ENCODE measurements at places on chromosomes 7 and 10.

GRCh38 chr10:121311812-121312443 is 286.3 kb downstream of the FGFR2 start:
- no peak overlapping the region for H3K27ac ChIP-seq
- H3K4me1 ChIP-seq: peaks cover 12% of the 10 kb centered on the region
- no peak overlapping the region for H3K4me3 ChIP-seq
- no peaks in the 10 kb centered on the region for H3K36me3 ChIP-seq
- DNase-seq: no peak

DNA sequence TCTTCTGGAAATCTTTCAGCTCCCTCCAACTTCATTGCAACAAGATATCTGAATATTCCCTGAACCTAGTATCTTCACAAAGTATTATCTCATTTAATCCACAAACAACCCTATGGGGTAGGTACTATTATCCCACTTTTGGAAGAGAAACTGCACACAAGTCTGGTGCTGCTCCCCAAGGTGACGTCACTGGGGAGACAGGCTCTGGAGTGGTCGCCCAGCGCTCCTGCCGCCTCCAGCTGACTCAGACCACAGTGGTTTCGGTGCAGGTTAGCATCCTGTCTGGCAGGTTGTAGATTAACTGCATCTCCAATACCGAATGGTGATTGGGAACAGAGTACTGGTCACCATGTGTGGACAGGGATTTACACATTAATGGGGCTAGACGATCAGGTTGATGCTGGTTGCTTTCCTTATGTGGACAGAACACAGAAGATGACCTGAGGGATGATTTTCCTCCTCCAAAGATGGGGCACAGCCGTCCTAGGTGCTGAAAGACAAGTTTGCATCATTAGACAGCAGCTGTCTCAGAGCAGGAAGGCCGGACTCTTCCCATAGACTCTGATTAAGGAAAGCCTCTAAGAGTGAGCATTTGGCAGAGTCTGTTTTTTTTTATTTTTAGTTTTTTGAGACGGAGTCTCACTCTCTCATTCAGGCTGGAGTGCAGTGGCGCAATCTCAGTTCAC is 128.6 kb downstream of the TRRAP start:
- no peaks in the 10 kb centered on the region for H3K4me1 ChIP-seq
- H3K36me3 ChIP-seq: peaks cover 51% of the 10 kb centered on the region
- H3K27me3 ChIP-seq: no peaks in the 10 kb centered on the region
- H3K27ac ChIP-seq: no peak overlapping the region
- no peak overlapping the region for H3K4me3 ChIP-seq

DNA sequence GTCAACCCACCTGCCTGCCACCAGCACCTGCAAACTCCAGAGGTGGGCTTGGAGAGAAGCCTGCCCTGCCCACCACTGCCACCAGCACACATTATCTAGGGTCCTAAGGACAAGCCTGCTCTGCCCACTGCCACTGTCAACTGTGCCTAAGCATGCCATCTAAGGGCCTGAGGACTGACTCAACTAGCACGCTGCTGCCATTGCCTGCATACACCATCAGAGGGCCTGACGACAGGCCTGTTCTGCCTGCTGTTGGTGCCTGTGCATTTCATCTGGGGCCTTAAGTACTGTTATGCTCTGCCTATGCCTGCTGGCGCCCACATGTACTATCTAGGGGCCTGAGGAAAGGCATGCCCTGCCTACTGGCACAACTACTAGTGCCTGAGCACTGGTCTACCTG is 27.0 kb upstream of the LRRD1 start:
- no peak overlapping the region for H3K4me3 ChIP-seq
- H3K27ac ChIP-seq: no peak overlapping the region
- no peaks in the 10 kb centered on the region for H3K4me1 ChIP-seq
- peaks cover 8% of the 10 kb centered on the region for H3K36me3 ChIP-seq

GRCh38 chr7:18208921-18209320 is 181.3 kb upstream of the PRPS1L1 start:
- no peaks in the 10 kb centered on the region for H3K4me1 ChIP-seq
- DNase-seq: no peak
- no peaks in the 10 kb centered on the region for H3K27me3 ChIP-seq
- no peaks in the 10 kb centered on the region for H3K36me3 ChIP-seq

DNA sequence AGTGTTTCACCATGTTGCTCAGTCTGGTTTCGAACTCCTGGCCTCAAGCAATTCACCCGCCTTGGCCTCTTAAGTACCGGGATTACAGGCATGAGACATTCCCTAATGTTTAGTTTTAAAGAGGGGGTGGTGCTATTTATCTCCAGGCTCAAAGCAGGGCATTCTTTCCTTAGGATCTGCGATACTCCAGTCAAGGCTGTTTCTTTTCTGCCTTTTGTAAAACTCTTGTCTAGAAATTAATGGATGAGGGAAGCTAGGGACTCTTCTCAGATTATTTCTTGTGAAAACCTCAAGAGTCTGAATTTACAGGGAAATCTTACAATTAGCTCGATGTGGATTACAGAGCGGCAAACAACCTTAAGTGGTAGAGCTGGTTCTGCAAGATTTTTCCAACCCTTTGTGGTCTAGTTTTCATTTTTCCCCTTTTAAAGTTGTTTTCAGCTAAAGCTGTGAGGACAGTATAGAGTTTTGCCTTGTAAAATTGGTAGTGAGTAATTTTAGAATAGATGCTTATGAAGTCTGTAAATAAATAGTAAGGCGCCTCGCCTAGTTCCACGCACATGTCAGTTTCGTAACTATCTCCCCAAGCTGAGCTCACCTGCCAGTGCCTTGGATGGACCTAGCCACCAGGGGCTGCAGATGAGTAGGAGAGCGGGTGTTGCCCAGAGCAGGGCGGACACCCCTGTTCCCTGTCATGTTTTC is 53.1 kb downstream of the CUX1 start:
- H3K27ac ChIP-seq: peak overlapping the region; percentile 66
- H3K36me3 ChIP-seq: no peaks in the 10 kb centered on the region
- peaks cover 37% of the 10 kb centered on the region for H3K4me1 ChIP-seq
- DNase-seq: no peak

GRCh38 chr7:94295850-94296249 is 98.8 kb upstream of the COL1A2 start:
- peaks cover 5% of the 10 kb centered on the region for H3K4me1 ChIP-seq
- no peak overlapping the region for H3K4me3 ChIP-seq
- H3K27me3 ChIP-seq: no peaks in the 10 kb centered on the region
- H3K27ac ChIP-seq: no peak overlapping the region

DNA sequence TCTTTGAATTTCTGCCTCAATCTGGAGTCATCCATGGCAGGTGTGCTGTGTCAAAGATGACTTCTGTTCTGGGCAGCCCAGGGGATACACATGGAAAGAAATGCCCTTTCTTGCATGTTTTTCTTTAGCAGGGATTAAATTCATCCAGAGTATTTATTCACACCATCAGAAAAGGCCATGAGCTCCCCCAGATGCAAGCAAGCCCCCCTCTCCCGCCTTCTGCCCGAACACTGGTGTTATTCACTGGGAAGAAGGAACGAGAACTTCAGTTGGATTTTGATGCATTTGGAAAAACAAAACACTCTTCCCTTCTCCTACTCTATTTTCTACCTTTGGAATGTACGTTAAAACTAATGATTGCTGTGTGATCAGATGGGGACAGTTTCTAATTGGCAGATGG is 1.4 kb downstream of the PLPP4 start:
- H3K4me3 ChIP-seq: no peak overlapping the region
- DNase-seq: no peak
- no peak overlapping the region for H3K27ac ChIP-seq
- peaks cover 34% of the 10 kb centered on the region for H3K27me3 ChIP-seq

GRCh38 chr10:69751214-69751613 is 50.5 kb upstream of the COL13A1 start:
- DNase-seq: no peak
- H3K4me1 ChIP-seq: no peaks in the 10 kb centered on the region

GRCh38 chr10:110423650-110424049 is 74.1 kb upstream of the DUSP5 start:
- peaks cover 3% of the 10 kb centered on the region for H3K4me1 ChIP-seq
- no peak for DNase-seq
- H3K36me3 ChIP-seq: no peaks in the 10 kb centered on the region
- no peak overlapping the region for H3K27ac ChIP-seq
- H3K27me3 ChIP-seq: no peaks in the 10 kb centered on the region

- H3K27ac ChIP-seq: no peak overlapping the region
- H3K4me1 ChIP-seq: no peaks in the 10 kb centered on the region
- H3K36me3 ChIP-seq: no peaks in the 10 kb centered on the region
- no peaks in the 10 kb centered on the region for H3K27me3 ChIP-seq
- DNase-seq: no peak
Observed at GRCh38 chr7:87687653-87688254, 59.6 kb downstream of the RUNDC3B start.

DNA sequence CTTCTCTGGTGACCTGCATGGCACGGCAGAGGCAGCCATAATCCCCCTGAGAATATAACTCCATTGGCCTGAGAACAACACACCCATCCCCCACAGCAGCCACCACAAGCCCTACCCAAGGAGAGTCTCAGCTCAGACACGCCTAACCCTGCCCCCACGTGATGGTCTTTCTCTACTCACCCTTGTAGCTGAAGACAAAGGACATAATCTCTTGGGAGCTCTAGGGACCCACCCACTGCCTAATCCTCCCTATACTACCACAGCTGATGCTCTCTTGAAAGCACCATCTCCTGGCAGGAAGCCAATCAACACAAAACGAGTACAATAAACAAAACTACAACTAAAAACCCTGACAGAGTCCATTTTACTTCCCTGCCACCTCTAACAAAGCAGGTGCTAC is 30.7 kb upstream of the HPSE2 start:
- H3K27ac ChIP-seq: no peak overlapping the region
- H3K4me3 ChIP-seq: no peak overlapping the region
- no peak for DNase-seq
- no peaks in the 10 kb centered on the region for H3K27me3 ChIP-seq
- no peaks in the 10 kb centered on the region for H3K4me1 ChIP-seq

DNA sequence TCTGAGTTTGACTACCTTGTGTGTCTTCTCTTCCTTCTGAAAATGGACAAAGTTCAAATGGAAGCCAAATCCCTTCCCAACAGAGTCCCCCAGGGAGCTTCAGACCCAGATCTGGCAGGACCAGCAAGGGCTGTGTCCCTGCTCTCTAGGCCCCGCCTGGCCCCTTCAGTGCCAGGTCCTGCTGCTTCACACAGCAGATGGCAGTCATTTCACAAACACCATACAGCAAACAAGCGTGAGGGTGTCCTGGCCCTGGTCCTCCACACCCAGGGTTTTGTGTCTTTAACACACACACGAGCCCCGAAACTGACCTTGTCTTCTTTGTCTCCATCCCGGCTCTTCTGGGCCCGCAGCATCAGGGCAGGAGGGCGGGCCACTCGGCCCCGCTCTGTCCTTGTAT is 145.0 kb downstream of the TCERG1L start:
- no peaks in the 10 kb centered on the region for H3K27me3 ChIP-seq
- no peak overlapping the region for H3K27ac ChIP-seq
- no peaks in the 10 kb centered on the region for H3K4me1 ChIP-seq
- H3K36me3 ChIP-seq: no peaks in the 10 kb centered on the region

GRCh38 chr7:34486371-34486770 is 171.6 kb upstream of the NPSR1 start:
- no peaks in the 10 kb centered on the region for H3K27me3 ChIP-seq
- no peak overlapping the region for H3K4me3 ChIP-seq
- H3K27ac ChIP-seq: no peak overlapping the region
- H3K4me1 ChIP-seq: peaks cover 9% of the 10 kb centered on the region
- no peaks in the 10 kb centered on the region for H3K36me3 ChIP-seq

DNA sequence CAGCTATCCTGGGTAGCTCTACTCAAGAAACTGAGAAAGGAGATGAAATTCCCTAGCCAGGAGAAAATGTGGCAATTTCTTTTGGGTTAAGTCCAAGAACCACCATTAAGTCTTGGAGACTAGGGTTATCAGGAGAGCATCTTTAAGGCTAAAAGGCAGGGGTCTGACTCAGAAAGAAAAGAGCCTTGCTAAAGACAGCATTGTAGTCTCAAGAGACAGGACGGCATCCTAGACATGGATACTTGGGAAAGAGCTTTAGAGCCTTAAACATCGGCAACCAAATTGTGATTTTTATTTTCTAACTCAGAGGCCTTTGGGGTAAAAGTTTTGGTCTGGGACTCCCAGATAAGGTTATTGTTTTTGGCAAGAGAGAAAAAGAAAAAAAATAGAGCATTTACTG is 83.1 kb downstream of the FAS start:
- H3K27me3 ChIP-seq: no peaks in the 10 kb centered on the region
- no peaks in the 10 kb centered on the region for H3K36me3 ChIP-seq

- H3K4me3 ChIP-seq: no peak overlapping the region
- no peaks in the 10 kb centered on the region for H3K36me3 ChIP-seq
- H3K4me1 ChIP-seq: peaks cover 13% of the 10 kb centered on the region
- H3K27ac ChIP-seq: no peak overlapping the region
- DNase-seq: no peak
- no peaks in the 10 kb centered on the region for H3K27me3 ChIP-seq
Observed at GRCh38 chr10:129532838-129533237, 65.8 kb downstream of the MGMT start.

DNA sequence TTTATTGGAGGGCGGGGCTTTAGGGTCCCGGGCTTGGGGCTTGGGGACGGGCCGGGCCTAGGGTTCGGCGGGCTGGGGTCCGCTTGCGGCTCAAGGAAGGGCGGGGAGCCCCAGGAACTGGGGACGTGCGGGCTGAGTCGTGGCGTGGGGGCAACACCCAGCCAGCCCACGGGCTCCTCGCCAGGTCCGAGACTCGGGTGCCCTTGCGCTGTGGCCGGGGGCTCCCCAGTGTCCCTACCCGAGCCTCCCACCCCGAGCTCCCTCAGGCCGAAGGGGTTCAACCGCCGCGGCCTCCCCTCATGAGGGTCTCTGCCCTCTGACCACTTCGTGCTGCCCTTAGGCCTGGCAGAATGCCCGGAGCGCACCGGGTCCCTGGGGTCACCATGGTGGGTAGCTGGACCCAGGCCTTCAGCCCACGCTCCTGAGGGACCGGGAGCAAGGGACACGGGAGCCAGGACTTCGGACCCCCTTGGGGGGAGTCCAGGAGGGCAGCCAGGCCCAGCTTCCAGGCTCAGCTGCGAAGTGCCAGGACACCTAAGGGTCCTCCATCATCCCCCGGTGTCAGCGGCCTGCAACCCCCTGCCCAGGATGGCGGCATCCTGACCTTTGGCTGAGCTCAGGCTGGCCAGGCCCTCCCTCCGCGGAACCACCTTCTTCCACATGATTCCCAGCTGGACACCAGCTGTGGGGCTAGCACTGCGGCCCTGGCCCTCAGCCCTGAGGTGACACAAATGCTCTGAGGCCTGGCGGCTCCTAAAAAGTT is 524 bp upstream of the FUOM start:
- peak; percentile 55 for DNase-seq
- no peak overlapping the region for H3K27ac ChIP-seq
- H3K4me3 ChIP-seq: no peak overlapping the region
- H3K4me1 ChIP-seq: peaks cover 6% of the 10 kb centered on the region
- peaks cover 4% of the 10 kb centered on the region for H3K36me3 ChIP-seq
- peaks cover 19% of the 10 kb centered on the region for H3K27me3 ChIP-seq

GRCh38 chr10:89382757-89383156 is 4.9 kb downstream of the IFIT1B start:
- no peak overlapping the region for H3K27ac ChIP-seq
- no peak overlapping the region for H3K4me3 ChIP-seq
- no peaks in the 10 kb centered on the region for H3K27me3 ChIP-seq

Measured in H1 (cell line).